SJSA1 (cell line): ENCODE measurements at places on chromosomes 5 and 9. TPM values are rescaled to one million over a fixed set of nuclear protein-coding genes. Genes with fewer than 3 reads are reported as not detected.

SV2C gene
- not detected in 2 replicates for total RNA-seq

NDUFS4 gene
- total RNA-seq, result 182 and 208 TPM in 2 replicates

- H3K4me3 ChIP-seq, result no peak overlapping the region
- no peak overlapping the region for H3K27ac ChIP-seq
- no peaks in the 10 kb centered on the region; the same call in 1 of the 2 replicates for H3K4me1 ChIP-seq
- H3K36me3 ChIP-seq, result no peaks in the 10 kb centered on the region
- no peak for DNase-seq
- H3K27me3 ChIP-seq, result no peaks in the 10 kb centered on the region
These were observed 6.8 kb downstream of the FAM219A start for GRCh38 chr9:34451545-34451944.

DNA sequence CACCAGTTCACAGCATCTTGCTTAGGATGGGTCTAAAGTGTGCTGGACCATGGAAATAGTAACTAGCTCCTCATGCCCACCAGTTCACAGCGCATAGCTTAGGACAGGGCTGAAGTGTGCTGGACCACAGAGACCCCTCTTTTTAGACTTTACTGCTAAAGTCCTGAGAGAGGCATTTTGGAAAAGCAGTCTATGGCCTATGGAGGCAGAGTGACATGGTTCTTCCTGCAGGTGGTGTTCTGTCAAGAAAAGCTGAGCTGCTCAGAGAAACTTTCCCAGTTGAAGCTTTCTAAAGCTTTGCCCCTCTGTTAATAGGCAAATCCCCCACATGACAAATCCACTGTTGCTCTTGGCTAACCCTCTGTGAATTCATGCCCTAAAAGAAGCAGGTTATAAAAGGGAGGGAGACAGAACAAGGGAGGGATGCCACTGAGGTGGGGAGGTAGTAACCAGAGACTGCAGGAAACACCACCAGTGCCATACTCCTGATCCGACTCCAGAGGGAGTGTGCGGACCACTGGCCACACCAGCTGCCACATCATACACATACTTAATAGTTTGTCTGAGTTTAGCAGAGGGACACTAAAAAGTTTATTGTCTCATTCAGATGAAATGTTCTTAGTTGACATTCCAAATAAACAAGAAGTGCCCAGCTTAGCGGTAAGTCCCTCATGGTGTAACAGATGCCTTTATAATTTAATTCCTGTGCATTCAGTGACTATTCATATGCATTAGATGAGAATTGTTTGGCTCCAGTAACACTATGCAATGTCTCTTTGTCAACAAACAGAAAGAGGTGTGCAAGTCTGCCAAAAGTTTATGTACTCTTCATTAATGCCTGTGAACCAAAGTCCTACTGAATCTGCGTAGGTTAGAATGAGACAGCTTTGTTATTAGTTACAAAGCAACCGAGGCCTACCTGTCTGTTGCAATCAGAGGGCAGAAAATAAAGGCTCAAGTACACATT lies 236.2 kb upstream of the NFIL3 start:
- H3K27ac ChIP-seq, result no peak overlapping the region
- H3K27me3 ChIP-seq, result no peaks in the 10 kb centered on the region
- no peak for DNase-seq
- no peaks in the 10 kb centered on the region for H3K36me3 ChIP-seq

- no peaks in the 10 kb centered on the region for H3K36me3 ChIP-seq
- H3K4me3 ChIP-seq, result no peak overlapping the region
- H3K27ac ChIP-seq, result no peak overlapping the region
- no peaks in the 10 kb centered on the region for H3K4me1 ChIP-seq
- DNase-seq, result no peak
These were observed 311.6 kb downstream of the ISL1 start for GRCh38 chr5:51694826-51695225.

DNA sequence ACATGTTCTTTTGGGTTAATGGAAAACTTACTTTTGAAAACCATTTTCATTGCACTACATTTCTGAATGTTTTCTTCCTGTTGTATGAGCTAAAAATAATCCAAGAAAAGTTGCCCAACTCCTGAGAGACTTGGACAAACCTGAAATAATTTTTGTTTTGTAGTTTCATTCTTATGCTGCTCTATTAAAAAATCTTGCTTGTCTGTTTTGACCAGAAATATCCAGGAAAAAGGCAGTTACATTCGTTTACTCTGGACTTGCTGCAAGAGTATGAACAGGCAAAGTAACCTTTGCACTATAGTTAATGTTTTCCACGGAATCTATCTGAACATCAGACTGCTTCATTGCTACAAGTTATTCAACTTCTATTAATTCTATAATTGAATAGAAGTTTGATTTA lies 200.1 kb upstream of the DAB2 start:
- no peak overlapping the region for H3K4me3 ChIP-seq
- H3K27me3 ChIP-seq, result no peaks in the 10 kb centered on the region
- no peaks in the 10 kb centered on the region for H3K36me3 ChIP-seq
- no peaks in the 10 kb centered on the region for H3K4me1 ChIP-seq
- DNase-seq, result no peak
- H3K27ac ChIP-seq, result no peak overlapping the region
